ENCODE measurements at places on chromosomes 4 and X. TPM values are rescaled to one million over a fixed set of nuclear protein-coding genes. Genes with fewer than 3 reads are reported as not detected.

The DIPK2B gene
- not detected for total RNA-seq

- DNase-seq = no peak
Measured at GRCh38 chr4:48815483-48815882, 15.4 kb upstream of the OCIAD1 start.

DNA sequence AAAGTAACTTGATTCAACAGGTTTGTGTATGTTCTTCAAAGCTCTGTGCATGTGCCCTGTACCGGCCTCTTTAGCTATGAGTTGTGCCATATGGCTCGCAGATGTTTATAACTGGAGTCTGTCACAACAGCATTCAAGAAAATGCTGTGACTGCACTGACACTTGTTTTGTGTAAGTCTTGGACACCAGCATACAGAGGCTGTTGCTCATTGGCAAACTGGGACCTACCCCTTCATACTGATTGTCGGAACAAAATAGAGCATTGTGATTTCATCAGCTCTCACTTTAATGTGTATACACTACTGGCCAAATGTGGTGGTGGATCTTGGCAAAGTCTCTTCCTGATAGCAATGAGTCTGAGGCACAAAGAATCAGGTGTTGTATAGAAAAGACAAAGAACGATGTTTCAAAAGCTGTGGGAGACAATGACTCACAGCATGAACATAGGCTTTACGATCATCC lies 133.9 kb downstream of the EGF start:
- DNase-seq = no peak

- DNase-seq = peak; percentile 38
Measured at GRCh38 chr4:1628892-1629698, 55.0 kb downstream of the FAM53A start.

GRCh38 chr4:1269209-1269608 lies 20.3 kb upstream of the CTBP1 start:
- no peak for DNase-seq

- peak; percentile 56 for DNase-seq
Measured at GRCh38 chrX:45849261-45849862, 648.7 kb upstream of the DIPK2B start.

Measured in NCI-H460 (cell line).